ENCODE measurements at places on chromosomes 1 and 21.
A peak's percentile ranks its signal among the peaks of the same experiment; 100 is the strongest.

- DNase-seq = no peak
Observed at GRCh38 chr1:193181985-193182384, 4.4 kb downstream of the B3GALT2 start.

- DNase-seq = no peak
Observed at GRCh38 chr1:43041591-43041990, 82.9 kb upstream of the SLC2A1 start.

GRCh38 chr1:33093004-33093403 is 12.1 kb downstream of the AZIN2 start:
- peak; percentile 33 for DNase-seq

GRCh38 chr21:15793109-15793508 is 63.3 kb downstream of the USP25 start:
- DNase-seq = no peak

DNA sequence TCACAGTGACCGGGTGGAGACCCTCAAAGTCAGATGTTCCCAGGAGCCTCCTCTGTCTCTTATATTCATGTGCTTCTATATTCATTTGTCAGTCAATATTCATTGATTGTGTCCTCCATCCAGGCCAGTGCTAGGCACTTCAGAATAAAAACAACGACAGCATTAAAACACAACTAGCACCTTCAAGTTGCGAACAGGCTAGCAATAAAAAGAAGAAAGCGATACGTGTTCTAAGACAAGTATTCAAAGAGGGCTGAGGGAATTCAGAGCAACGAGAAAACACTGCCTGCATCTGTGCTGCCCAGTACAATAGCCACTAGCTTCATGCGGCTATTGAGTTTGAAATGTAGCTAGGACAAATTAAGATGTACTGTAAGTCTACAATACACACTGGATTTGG is 138.0 kb downstream of the PLXNA2 start:
- no peak for DNase-seq

DNA sequence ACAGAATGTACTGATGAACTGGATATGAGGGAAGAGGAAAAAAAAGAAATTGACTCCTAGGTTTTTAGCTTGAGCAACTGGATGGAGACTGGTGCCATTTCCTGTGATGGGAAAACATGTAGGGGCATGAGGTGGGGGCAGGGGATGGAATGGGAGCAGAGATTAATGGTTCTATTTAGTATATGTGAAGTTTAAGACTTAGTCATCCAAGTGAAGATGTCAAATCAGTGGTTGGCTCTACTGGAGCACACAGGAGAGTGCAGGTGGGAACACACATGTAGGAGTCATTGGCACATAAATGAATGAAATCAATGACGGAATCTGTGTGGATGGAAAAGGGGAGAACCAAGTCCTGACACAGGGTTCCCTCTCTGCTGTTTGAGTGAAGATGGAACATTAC is 224.4 kb upstream of the COA6 start:
- DNase-seq = no peak

- DNase-seq = no peak
Observed at GRCh38 chr21:29335720-29336119, 37.0 kb downstream of the BACH1 start.

DNA sequence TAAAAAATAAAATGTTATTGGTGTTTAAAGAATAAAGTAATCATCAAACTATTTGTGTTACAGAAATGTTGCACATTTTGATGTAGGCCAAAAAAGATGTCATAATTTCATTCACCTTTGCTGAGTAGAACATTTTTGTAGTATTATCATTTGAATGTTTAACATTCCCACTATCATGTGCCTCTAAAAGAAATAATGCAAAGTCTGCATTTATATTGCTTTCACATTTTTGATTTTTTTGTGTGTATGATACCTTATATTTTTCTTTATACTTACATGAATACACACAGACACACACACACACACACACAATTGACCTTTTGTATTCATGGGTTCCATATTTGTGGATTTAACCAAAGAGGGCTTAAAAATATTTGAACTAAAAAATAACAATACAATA is 544.2 kb upstream of the ZRANB2 start:
- no peak for DNase-seq

- DNase-seq = no peak
Observed at GRCh38 chr1:38789498-38790169, 69.9 kb downstream of the RRAGC start.

- DNase-seq = no peak
Observed at GRCh38 chr1:117017648-117018047, 16.1 kb downstream of the CD101 start.

DNA sequence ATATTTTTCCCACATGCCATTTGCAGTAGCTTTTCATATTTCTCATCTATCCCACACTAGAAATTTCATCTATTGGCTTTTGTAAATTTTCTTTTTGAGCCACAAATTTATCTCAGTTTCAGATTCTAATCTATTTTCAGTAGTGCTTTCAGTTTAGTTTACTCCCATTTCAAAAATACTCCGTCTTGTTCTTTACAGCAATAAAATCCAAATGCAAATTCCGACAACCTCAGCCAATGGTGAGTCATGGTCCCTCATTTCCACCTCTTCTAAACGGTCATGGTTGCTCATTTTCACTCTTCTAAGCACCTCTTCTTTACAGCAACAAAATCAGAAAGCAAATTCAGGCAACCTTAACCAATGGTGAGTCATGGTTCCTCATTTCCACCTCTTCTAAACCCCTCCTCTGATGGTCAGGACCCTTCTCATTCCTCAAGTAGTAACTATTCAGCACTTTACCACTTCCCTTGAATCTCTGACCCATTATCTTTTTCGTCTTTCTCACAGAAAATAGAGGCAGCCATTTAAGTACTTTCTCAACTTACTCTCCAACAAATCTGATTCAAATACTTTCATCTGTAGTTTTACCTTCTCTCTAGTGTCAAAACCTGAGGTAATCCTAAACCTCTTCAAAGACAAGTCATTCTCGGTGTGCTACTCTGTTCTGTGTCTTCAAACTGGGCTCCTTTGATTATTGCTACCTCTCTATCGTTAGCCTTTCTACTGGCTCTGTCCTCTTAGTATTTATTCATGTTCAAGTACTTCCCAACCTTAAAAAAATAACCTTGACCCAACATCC is 34.4 kb downstream of the C21orf91 start:
- DNase-seq = no peak

- peak; percentile 77 for DNase-seq
Observed at GRCh38 chr1:34164771-34165391, at the start of gene CSMD2. Gene CSMD2, minus strand, starts transcription at chr1:34165230. Its CDS starts 133 bp downstream, at chr1:34165097.

GRCh38 chr1:211939876-211940468 is 95.4 kb downstream of the INTS7 start:
- no peak for DNase-seq

- DNase-seq = no peak
Observed at GRCh38 chr1:32757213-32757895, 54.8 kb upstream of the SYNC start.

DNA sequence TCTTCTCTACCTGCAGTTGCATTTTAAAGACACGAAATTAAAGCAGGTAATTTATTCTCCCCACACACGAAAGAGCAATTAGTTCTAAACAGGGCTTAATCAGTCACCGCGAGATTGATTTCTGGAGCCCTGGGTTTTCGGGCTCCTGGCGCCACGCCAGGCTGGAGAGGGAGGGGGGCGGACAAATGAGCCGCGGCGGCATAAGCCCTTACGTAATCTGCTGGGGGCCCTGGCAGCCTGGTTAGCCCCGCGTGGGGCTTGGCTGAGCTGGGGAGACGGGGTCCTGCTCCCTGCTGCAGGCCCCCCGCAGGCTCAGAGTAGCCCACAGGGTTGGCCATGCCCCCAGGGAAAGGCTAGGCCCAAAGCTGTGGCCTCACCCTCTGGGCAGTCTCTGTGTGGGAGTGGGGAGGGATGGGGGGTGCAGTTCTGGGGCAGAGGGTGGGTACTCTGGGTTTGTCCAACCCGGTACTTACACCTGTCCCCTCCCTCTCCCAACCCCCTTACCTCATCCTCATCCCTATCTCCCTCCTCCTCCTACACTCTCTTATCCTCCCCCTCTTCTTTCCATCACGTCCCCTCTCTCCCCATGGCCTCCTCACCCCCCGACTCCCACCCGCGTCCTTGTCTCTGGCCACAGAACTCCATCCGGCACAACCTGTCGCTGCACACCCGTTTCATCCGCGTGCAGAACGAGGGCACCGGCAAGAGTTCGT is 19.9 kb downstream of the FOXO6 start:
- peak; percentile 50 for DNase-seq

DNA sequence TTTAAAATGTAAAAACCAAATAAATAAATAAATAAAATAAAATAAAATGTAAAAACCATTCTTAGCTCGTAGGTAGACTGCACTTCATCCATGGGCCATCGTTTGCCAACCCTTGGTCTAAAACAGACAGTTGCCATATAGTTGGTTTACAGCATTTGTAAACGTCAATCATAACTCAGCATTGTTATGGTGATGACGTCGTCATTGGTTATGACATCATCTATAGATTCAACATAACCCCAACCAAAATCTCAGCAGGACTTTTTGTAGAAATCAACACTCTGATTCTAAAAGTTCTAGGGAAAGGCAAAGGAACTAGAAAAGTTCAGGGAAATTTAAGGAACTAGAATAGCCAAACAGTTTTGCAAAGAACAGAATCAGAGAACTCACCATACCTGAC is 15.8 kb upstream of the SUMO3 start:
- no peak for DNase-seq

- no peak for DNase-seq
Observed at GRCh38 chr1:112904831-112905261, 51.1 kb downstream of the SLC16A1 start.

DNA sequence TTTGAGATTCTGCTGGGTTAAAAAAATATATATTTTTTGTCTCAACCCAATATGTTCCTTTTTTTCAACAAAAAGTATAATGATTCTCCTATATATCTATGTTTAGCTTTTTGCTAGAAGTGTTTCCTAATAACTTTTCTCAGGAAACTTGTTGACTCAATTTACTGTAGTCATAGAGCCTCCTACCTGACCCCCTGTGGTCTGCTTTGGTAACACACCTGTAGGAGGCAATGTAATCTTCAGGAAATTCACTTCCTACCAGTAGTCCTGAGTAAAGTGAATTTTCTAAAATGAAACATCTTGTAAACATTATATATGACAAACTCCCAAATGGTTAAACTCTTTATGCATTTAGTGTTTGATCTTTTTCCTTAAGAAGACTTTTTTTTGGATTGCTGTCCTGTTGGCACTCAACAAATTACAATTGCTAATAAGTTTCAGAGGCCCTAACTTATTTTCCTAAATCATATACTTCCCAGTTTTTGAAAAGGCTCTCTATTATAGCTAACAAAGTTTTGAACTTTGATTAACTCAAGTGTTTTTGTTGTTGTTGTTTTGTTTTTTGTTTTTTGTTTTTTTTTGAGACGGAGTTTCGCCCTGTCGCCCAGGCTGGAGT is 118.3 kb downstream of the OLFML2B start:
- DNase-seq = no peak

- DNase-seq = no peak
Observed at GRCh38 chr1:52916241-52916975, 5.1 kb downstream of the ECHDC2 start.

GRCh38 chr1:178155481-178156255 is 61.8 kb downstream of the RASAL2 start:
- no peak for DNase-seq

DNA sequence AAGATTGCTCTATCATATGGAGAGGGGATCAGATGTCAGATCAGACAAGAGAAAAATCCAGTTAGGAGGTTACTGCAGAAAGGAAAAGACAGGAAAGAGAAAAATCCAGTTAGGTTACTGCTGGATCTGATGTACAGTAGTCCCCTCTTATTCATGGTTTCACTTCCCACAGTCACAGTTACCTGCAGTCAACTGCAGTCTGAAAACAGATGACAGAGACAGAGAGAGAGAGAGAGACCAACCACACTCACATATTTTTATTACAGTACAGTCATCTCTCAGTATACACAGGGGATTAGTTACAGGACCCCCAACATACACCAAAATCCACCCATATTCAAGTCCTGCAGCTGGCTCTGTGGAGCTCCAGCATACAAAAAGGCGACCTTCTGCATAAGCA is 29.3 kb downstream of the NUP133 start:
- no peak for DNase-seq

- no peak for DNase-seq
Observed at GRCh38 chr1:14500041-14500440, 98.4 kb upstream of the KAZN start.

DNA sequence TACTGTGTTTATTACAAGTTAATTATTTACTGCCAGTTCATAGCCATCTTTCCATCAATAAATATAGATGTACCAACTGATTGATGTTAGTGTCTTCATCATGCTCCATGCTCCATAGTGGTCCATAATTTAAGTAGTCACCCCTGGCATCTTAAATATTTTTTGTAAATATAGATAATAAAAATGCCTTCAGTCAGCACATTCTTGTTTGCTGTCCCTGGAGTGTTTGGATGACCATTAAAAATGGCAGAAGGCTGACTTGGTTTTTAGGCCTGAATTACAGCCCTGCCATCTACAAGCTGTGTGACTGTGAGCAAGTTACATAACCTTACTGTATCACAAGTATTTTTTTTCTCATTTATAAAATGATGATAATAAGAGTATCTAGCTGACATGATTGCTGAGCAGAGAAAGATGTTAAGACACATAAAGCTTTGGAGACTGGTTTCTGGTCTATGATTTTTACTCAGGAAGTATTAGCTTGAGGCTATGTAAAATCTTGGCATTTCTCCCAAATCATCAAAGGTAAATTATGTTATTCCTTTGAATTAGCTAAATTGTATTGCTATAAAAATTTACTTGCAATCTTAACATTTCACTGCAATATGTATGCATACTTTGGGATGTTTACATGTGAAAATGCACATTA is 427.2 kb downstream of the USP25 start:
- DNase-seq = no peak

- DNase-seq = no peak
Observed at GRCh38 chr21:46295177-46295770, 9.1 kb downstream of the YBEY start.

GRCh38 chr1:184417916-184418315 is 31.1 kb downstream of the C1orf21 start:
- no peak for DNase-seq
